ENCODE measurements at places on chromosomes 12 and 14. TPM values are rescaled to one million over a fixed set of nuclear protein-coding genes. Genes with fewer than 3 reads are reported as not detected.
A peak's percentile ranks its signal among the peaks of the same experiment; 100 is the strongest.

Gene HOXC4
- not detected for total RNA-seq

Gene MYO1H
- total RNA-seq, result not detected

Gene SNRPF
- 35.4 TPM for total RNA-seq

Gene RPGRIP1
- total RNA-seq, result 1.6 TPM

Gene SYNDIG1L
- total RNA-seq, result 1.6 TPM

DNA sequence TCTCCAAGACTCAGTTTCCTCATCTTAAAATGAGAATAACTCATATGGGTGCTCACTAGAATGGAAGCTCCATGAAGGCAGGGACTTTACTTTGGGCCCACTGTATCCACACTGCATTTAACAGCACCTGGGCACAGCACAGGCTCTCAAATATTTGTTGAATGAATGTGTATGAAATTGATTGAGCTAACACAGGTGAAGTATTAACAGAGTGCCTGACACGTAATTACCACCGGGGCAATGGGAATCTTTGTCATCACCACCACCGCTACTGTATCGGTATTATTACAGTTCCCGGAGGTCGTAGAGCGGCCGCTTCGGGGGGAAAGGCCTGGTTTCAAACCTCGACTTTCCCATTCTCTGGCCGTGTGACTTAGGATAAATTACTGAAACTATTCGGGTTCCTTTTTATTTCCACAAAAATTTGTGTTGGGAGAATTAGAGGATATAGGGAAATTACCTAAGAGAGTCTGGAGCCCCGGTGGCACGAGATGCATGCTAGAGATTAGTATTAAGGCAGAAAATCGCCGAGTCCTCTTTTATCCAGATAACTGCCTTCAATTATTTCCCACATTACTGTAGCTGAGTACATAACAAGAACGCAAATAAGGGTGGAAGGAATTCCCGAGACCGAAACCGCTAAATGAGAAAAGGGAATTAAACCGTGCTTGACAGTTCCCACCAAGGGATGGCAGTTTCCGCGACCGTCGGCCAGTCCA, 1.0 kb upstream of the RIC8B start:
- DNase-seq, result peak; percentile 17
- H3K36me3 ChIP-seq, result no peaks in the 10 kb centered on the region
- no peaks in the 10 kb centered on the region for H3K27me3 ChIP-seq
- peak overlapping the region; percentile 96 for H3K4me3 ChIP-seq
- peak overlapping the region; percentile 86 for H3K27ac ChIP-seq
- H3K4me1 ChIP-seq, result peaks cover 46% of the 10 kb centered on the region

- no peaks in the 10 kb centered on the region for H3K4me1 ChIP-seq
- H3K27me3 ChIP-seq, result no peaks in the 10 kb centered on the region
- no peak overlapping the region for H3K27ac ChIP-seq
- no peak for DNase-seq
These were observed 459.7 kb downstream of the BTG1 start for GRCh38 chr12:91685917-91686316.

DNA sequence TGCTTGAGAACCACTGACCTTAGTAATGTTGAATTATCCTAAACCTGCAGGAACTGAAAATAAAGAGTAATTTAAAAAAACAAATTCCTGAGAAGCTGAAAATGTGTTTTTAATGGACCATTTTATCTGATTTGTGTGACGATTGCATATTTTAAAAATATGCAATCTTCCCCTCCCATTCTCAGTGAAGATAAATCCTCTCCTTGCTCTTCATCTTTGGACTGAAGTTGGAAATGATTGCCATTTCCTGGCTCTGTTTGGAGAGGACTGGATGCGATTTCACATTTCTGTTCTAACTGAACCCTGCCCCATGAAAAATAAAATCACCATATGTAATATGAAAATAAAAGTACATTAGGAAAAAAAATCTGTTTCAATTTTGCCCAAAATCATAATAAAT, 216.3 kb downstream of the SLC6A15 start:
- H3K27me3 ChIP-seq, result no peaks in the 10 kb centered on the region
- no peak overlapping the region for H3K4me3 ChIP-seq
- no peak overlapping the region for H3K27ac ChIP-seq
- no peak for DNase-seq

- no peak overlapping the region for H3K4me3 ChIP-seq
- H3K4me1 ChIP-seq, result no peaks in the 10 kb centered on the region
- H3K27ac ChIP-seq, result no peak overlapping the region
These were observed 404.9 kb downstream of the FLRT2 start for GRCh38 chr14:85934886-85935254.

DNA sequence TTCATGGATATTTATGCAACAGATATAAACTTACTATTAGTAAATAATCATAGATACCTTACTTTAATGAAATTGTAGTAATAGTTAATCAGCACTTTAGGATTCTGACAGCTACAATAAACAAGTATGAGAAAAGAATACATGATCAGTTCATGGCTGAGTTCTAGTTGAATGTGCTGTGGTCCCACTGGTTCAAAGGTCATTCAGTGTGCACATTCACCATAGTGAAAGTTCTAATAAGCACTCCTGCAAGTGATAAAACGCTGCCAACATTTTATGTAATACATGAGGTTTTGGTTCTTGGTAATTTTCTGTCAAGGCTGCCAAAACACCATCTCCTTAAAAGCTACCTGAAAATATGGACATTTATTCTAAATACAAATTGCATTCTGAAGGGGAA, 92.6 kb downstream of the NUMB start:
- no peak for DNase-seq
- H3K27ac ChIP-seq, result no peak overlapping the region
- no peaks in the 10 kb centered on the region for H3K27me3 ChIP-seq

DNA sequence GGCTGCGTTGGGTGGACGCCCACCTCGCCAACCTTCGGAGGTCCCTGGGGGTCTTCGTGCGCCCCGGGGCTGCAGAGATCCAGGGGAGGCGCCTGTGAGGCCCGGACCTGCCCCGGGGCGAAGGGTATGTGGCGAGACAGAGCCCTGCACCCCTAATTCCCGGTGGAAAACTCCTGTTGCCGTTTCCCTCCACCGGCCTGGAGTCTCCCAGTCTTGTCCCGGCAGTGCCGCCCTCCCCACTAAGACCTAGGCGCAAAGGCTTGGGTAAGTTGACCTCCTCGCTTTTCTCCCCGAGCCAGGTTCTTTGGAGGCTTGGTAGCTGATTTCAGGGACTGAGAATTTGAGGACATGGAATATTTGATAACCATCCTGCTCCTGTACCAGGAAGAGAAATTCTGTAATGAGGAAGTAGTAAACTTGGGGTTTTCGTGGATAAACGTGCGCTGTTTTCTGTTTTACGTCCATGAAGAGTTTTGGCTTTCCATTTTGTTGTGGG, 530 bp downstream of the APAF1 start:
- peaks cover 1% of the 10 kb centered on the region for H3K36me3 ChIP-seq
- H3K4me1 ChIP-seq, result 0 out of 2 replicates have a peak, but pooled peaks cover 12% of the 10 kb centered on the region
- H3K27me3 ChIP-seq, result no peaks in the 10 kb centered on the region
- peak; percentile 41 for DNase-seq
- peak overlapping the region; percentile 45 for H3K27ac ChIP-seq
- peak overlapping the region; percentile 86 for H3K4me3 ChIP-seq

DNA sequence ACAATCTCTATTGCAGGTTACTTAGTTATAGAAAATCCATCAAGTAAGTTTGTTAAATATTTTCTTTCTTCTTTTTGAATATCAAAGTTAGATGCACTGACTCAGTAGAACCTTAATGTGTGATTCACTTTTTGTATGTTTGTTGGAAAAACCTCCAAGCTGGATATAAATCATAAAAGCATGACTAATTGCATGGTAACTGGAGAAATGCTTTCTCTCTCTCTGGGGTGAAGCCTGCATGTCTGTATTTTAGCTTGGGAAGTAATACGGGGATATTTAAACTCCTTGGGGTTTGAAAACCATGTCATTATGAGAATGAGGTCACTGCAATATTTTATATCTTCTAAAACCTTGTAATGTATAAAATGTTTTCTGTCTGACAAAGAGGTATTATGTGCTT, 58.6 kb upstream of the MYF6 start:
- no peak overlapping the region for H3K4me3 ChIP-seq
- no peak overlapping the region for H3K27ac ChIP-seq
- H3K27me3 ChIP-seq, result no peaks in the 10 kb centered on the region
- DNase-seq, result no peak
- H3K4me1 ChIP-seq, result no peaks in the 10 kb centered on the region

DNA sequence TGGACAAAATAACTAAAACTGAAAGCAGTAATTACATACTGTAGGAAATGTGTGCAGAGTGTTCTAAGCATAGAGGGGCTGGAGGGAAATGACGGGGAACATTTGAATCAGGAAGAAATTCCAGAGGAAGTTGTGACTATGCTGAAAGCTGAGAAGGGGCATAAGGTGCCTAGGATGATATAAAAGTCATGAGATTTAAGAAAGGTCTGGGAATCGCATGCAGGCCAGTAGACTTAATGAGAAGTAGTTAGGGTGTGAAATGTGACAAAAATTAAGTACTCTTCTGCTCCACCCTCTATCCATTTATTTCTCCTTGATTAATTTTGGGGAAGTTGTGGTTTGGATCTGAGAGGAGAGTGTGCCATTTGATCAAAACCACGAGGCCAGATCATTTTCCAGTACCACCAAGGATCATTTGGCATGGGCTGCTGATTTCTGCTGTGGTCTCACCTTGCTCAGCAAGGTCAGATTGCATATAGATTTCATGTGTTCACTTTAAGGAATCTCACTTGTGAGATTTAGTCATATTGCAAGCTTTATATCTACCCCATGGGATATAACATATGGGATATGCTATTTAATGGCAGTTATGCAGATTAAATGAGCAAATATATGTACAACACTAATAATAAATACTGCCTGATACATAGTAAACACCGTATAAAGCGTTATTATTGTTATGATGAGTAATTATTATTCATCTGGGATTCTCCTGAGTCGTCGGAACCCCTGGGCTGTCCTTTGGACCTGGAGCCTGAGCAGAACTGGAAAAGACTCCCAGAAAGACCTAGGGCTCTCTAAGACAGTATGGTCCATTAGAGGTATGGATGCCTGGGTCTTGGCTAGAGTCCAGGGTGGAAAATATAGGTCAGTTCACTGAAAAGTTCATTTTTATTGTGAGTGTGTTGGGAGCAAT, 72.3 kb downstream of the SRGAP1 start:
- H3K4me3 ChIP-seq, result no peak overlapping the region
- H3K36me3 ChIP-seq, result no peaks in the 10 kb centered on the region
- H3K27me3 ChIP-seq, result no peaks in the 10 kb centered on the region

- no peak for DNase-seq
- H3K36me3 ChIP-seq, result no peaks in the 10 kb centered on the region
- no peak overlapping the region for H3K4me3 ChIP-seq
- no peak overlapping the region for H3K27ac ChIP-seq
- H3K4me1 ChIP-seq, result peaks cover 9% of the 10 kb centered on the region
- no peaks in the 10 kb centered on the region for H3K27me3 ChIP-seq
These were observed 85.5 kb downstream of the PTPRB start for GRCh38 chr12:70551731-70552130.

GRCh38 chr12:42780671-42781070, 191.1 kb upstream of the PRICKLE1 start:
- no peak overlapping the region for H3K27ac ChIP-seq
- no peaks in the 10 kb centered on the region for H3K36me3 ChIP-seq
- no peak for DNase-seq
- no peak overlapping the region for H3K4me3 ChIP-seq
- H3K27me3 ChIP-seq, result no peaks in the 10 kb centered on the region

DNA sequence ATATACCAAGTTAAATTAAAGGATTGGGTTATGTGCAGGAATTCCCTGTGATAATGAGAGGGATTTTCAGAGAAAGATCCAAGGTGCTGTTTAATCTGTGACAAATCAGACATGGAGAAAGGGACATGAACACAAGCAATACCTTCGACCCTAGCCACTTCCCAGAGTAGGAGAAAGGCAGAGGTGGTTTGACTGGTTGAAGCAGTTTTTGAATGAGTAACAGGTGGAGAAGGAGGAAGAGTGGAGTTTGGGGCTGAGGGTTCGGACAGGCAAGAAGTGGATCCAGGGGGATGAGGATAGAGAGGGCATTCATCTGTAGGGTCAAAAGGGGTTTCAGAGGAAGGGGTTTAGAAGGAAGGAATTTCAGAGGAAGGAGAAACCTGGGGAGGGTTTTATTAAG, 27.4 kb upstream of the A2M start:
- no peak for DNase-seq
- no peak overlapping the region for H3K27ac ChIP-seq
- no peaks in the 10 kb centered on the region for H3K36me3 ChIP-seq
- no peak overlapping the region for H3K4me3 ChIP-seq
- H3K27me3 ChIP-seq, result no peaks in the 10 kb centered on the region
- H3K4me1 ChIP-seq, result no peaks in the 10 kb centered on the region

DNA sequence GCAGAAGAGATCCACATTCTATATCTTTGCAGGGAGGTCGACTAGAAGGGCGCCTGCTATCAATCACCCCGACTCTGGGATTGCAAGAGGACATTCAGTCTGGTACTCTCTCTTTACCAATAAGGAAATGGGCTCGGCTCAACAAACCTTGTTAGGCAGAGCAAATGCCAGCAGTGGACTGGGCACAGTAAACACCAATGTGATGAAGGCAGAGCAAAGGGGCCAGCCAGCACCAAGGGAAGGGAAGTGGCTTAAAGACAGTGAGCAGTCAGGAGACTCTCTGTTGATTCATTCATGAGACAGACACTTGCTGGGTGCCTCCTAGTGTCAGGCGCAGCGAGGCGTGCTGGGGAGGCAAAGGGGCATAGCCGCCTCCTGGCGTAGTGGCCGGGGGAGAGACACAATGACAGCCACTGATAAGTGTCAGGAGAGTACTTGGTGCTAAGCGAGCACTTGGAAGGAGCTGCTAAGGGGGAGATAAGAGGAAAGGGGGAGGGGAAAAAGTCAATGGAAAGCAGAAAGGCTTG, 34.1 kb downstream of the TMCC3 start:
- no peak overlapping the region for H3K4me3 ChIP-seq
- H3K27me3 ChIP-seq, result no peaks in the 10 kb centered on the region
- peak; percentile 17 for DNase-seq
- no peak overlapping the region for H3K27ac ChIP-seq
- no peaks in the 10 kb centered on the region for H3K36me3 ChIP-seq

- peaks cover 55% of the 10 kb centered on the region for H3K4me1 ChIP-seq
- no peaks in the 10 kb centered on the region for H3K36me3 ChIP-seq
- H3K27me3 ChIP-seq, result no peaks in the 10 kb centered on the region
These were observed 37.3 kb downstream of the ACTN1 start for GRCh38 chr14:68941820-68942219.

- no peak for DNase-seq
- no peaks in the 10 kb centered on the region for H3K27me3 ChIP-seq
- no peaks in the 10 kb centered on the region for H3K36me3 ChIP-seq
- no peak overlapping the region for H3K27ac ChIP-seq
These were observed 91.7 kb downstream of the GALC start for GRCh38 chr14:87901236-87901635.

GRCh38 chr12:62916632-62917425, 18.1 kb downstream of the PPM1H start:
- H3K27me3 ChIP-seq, result no peaks in the 10 kb centered on the region
- H3K4me1 ChIP-seq, result peaks cover 56% of the 10 kb centered on the region
- H3K36me3 ChIP-seq, result no peaks in the 10 kb centered on the region
- H3K27ac ChIP-seq, result no peak overlapping the region
- DNase-seq, result no peak

DNA sequence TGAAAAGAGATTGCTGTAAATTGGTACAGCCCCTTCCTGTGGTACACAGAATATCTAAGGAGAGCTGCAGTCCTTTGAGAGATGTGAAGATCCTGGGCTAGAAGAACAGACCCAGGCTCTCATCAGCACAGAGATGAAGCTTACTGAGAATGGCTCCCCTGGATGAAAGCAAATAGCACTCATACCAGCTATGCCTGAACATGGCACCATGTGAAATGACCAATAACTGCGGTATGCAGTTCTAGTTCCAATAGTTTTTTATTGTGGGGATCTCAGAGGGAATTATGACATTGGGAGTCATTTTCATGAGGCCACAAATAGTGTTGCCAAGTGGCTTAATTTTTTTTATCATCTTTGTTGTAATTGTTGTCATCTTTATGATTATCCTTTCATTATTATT, 15.4 kb upstream of the TRHDE start:
- H3K36me3 ChIP-seq, result no peaks in the 10 kb centered on the region
- no peaks in the 10 kb centered on the region for H3K4me1 ChIP-seq
- H3K4me3 ChIP-seq, result no peak overlapping the region
- H3K27ac ChIP-seq, result no peak overlapping the region
- H3K27me3 ChIP-seq, result no peaks in the 10 kb centered on the region
